ENCODE measurements at places on chromosomes 6 and 20.

- peak; percentile 79 for DNase-seq
Measured at GRCh38 chr6:28489366-28490204, 26.0 kb downstream of the GPX6 start.

DNA sequence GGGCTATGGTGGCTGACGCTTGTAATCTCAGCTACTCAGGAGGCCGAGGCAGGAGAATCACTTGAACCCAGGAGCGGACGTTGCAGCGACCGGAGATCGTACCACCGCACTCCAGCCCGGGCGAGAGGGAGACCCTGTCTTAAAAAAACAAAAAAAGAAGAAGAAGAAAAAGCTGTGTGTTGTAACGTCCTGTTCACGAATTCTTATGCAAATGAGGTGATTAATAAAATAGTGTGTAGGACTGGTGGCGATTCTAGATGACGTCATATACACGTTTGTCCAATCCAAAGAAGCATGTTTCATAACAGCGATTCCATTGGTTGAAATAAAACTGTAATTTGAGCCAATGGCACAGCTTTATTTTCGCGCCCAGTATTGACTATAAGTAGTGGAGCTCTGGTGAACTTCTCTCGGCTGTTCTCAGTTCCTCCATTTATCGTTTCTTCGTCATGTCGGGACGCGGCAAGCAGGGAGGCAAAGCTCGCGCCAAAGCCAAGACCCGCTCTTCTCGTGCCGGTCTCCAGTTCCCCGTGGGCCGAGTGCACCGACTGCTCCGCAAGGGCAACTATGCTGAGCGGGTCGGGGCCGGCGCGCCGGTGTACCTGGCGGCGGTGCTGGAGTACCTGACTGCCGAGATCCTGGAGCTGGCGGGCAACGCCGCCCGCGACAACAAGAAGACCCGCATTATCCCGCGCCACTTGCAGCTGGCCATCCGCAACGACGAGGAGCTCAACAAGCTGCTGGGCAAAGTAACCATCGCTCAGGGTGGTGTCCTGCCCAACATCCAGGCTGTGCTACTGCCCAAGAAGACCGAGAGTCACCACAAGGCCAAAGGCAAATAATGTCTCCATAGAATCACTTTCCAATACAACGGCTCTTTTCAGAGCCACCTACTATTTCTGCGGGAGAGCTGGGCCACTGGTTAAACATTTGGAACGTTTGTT is 47.0 kb downstream of the OR2B2 start:
- DNase-seq, result peak; percentile 91

DNA sequence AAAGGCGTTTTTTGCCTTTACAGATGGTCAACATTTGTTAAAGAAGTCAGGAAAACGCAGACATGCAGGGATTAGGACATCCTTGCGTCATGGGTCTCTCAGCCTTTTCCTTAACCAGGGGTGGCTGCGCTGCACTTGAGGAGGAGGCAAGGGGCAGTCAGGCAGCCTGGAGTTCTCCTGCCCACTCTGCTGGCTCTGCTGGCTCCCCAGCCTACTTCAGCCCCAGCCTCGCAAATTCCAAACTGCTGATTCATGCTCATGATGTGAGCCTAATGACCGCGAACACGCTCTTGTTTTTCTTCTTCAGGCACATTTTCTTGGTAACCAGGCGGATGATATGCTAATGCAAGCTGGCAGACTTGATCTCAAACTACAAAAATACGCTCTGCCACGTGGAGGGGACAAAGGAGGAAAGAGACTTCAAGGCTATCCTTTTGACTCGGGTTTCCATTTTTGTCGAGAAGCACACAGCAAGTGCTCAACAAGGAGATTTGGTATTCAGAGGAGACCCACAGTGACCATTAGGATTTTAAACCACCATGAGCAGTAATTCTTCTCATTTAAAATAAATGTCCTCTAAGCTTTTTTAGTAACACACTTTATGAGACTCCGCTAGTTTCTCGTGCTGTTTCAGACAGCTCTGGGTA is 290.3 kb upstream of the STXBP5 start:
- DNase-seq, result no peak

DNA sequence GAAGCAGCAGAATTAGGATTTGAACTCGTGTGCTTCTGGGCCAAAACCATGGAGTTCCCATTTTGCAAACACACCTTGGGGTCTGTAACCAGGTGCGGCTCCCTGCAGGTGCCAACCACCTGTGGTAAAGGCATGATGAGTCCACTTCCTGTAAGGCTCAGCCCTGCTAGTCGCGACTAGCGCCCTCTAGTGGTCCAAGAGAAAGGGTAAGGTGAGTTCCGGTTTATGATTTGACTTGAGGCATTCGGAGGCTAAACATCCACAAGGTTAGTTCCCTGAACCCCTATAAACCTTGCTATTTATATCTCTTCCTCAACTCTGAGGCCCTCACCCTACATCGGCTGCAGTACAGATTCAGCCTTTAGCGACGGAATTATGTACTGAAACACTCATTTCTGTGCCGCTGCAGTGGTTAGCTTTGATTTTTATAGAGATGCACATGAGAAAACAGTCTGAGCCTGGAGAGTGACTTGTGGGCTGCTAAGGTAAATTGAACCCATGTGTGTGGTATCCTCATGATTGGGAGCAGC is 173.4 kb downstream of the PLCB1 start:
- DNase-seq, result peak; percentile 36

GRCh38 chr6:122449069-122449468 is 22.5 kb downstream of the SERINC1 start:
- DNase-seq, result no peak

DNA sequence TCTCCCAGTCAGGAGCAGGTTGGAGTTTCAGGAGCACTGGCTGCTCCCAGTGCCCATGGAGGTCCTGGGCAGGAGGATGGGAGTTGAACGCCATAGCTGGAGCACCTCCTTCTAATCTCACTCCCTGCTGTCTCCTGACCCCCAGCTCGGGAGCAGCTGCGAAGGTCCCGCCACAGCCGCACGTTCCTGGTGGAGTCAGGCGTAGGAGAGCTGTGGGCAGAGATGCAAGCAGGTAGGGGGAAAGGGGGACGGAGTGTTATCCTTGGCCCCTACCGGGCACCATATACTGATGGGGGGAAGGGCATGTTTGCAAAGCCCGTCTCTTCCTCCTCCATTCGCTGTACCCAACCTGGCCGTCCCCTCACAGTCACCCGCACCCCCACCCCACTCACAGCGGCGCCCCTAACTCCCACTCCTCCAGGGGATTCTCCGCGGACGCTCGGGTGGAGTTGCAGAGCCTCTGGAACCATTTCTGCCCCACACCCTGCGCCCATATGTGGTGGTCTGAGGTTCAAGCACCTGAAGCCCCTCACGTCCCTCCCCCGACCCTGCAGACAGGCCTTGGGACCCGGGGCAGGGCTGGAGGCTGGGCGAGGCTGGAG is 16.7 kb downstream of the HSPA12B start:
- no peak for DNase-seq

DNA sequence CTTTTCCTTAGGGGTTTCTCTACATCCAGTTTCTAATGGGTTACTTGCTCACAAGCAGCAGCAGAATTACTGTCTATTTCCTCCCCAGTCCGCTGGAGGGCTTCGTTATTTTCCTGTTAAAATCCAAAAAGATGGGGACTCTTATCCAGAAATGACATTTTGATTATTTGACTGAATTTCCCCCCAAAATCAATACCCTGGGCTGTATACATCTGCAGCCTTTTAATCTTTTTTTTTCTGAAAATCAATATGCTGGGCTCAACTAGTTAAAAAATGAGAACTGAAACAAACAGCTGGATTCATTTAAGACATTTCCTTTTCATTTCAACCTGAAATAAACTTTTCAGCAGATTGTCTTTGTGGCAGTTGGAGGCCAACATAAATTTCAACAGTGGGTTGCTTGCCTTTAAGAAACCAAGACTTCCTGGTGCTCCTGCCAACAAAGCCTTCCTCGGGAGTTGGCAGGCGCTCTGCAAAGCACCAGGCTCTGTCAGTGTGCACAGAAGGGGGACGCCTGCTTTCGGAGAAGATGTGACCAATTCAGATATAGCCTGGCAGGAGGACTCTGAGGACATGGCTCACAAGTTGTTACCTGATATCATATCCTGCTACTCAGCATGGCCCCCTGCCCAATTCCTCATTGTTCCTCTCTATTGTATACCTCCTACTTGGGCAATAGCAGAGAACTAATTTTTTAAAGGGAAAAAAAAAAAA is 204.7 kb upstream of the ARG1 start:
- DNase-seq, result peak; percentile 20

DNA sequence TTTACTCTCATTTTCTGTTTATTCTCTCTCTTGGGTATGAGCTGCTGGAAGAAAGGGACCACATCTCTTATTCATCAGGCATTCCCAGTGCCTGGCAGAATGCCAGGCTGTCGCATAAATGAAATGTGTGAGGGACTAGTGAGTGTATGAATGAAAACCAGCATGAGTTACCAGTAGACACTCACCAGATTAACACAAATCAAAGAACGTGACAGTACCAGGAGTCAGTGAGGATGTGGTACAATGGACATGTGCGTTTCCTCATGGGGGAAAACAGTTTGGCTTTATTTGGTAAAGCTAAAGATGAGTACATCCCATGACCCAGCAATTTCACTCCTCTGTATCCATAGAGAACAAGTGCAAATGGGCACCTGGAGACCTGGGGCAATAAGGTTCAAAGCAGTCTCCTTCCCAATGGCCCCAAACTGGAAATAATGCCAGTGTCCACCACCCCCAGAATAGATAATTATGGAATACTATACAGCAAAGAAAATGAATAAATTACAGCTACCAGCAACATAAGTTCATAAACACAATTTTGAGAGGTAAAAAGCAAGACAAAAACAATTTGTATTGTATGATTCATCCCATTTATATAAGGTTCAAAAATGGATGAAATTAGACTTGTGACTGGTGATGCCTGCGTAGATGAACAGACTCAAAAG is 93.3 kb downstream of the CDH22 start:
- no peak for DNase-seq

DNA sequence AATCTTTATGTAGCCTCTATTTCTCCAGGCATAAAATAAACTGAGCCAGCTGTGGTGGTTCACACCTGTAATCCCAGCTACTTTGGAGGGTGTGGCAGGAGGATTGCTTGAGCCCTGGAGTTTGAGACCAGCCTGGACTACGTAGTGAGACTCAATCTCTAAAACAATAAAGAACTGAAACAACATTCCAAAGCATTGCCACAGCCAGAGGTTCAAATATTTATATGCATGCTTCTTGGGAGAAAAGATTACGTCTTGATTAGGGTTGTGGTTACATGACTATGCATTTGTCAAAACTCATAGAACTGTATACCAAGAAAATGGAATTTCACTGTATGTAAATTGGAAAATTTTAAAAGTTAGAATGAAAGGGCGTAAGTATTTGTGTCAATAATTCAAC is 27.7 kb upstream of the PAX1 start:
- no peak for DNase-seq

DNA sequence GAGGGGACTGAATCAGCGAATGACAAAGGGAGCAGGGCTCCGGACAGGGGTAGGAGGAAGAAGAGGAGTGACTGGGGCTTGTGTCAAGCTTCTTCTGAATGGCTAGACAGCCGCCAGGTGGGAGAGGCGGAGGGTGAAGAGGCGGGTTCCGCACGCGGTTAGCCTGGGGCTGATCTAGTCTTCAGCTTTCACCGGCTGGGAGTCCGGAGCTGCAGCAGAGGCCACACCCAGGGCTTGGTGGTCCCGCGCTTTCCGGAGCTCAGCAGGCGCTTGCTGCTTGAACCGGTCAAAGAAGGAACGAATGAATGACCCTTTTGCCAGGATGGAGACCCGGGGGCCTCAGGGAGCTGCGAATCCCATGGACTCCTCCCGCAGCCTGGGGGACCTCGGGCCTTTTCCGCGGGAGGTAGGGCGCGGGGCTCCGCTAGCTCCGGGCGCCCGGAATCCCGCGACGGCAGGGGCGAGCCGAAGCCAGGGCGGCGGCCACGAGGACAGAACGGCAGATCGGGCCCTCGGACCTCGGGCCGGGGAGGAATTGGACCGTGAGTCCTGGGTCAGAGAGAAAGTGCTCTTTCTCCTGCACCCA is at the start of gene C6orf141:
TSS of gene C6orf141 (plus strand) at position 177 of the 586 bp plus-strand sequence. CDS start at position 302, 125 bp downstream.
- DNase-seq, result peak; percentile 61

- DNase-seq, result no peak
Measured at GRCh38 chr6:161568885-161569456, 295.1 kb upstream of the AGPAT4 start.

- DNase-seq, result no peak
Measured at GRCh38 chr6:43269273-43270007, 26.2 kb downstream of the TTBK1 start.

- DNase-seq, result no peak
Measured at GRCh38 chr20:14950633-14951032, 613.2 kb upstream of the FLRT3 start.
